CD4-positive, CD25-positive, alpha-beta regulatory T cell (primary cell): ENCODE measurements at places on chromosomes 6 and 20. TPM values are rescaled to one million over a fixed set of nuclear protein-coding genes. Genes with fewer than 3 reads are reported as not detected.
A peak's percentile ranks its signal among the peaks of the same experiment; 100 is the strongest.

- no peak for DNase-seq
These were observed 626 bp upstream of the CDK5RAP1 start for GRCh38 chr20:33401921-33402369.

The CPXM1 gene
- polyA plus RNA-seq, result not detected

DNA sequence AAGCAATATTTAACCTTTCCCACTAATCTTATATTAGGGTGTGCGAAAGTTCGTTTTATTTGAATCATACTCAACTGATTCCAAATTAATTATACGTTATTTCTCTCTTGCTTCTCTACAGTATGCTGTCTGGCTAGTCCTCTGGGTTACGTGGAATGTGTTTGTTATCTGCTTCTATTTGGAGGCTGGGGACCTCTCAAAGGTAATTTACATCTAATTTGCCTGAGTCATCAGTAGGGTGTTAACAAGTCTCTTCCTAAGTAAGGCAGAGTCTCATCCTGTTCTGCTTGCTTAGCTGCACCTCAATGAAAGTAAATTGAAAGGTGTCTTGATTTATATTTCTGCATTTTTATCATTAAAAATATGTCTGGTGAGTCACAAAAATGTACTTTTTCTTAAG lies 551.5 kb downstream of the NKAIN2 start:
- no peak for DNase-seq

DNA sequence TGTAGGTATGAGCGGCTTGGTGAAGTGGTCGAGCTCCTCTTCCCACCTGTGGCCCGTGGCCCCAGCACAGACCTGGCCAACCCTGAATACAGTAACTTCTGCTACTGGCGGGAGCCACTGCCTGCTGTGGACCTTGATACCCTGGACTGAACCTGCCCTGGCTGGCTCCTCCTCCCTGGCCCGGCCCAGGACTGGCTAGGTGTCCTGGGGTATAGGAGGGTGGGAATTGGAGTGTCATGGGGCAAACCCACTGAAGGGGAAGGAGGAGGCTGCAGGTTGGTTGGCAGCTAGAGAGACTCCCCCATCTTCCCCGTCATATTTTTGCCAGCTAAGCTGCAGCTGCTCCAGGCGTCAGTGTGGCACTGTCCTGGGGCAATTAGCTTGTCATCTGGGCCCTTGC lies 7.9 kb downstream of the EMILIN3 start:
- no peak for DNase-seq

The CDC5L gene
- polyA plus RNA-seq, result 16.5 TPM

DNA sequence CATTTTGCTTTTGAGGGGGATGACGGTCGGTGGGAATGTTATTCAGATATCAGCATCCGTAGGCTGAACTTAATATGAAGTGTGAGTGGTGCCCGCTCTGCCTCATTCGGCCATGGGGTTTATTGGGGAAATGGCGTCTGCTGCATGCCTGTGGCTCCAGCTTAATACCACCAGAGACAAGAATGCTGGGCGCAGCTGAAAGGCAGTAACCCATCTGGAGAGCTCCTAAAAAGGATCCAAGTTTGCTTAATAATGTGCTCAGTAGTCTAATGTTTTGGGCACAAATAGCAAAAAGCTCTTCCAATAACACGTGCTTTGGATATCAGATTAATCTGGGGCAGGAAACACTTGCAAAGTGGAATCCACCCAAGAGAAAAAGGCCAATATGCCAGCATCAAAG lies 273.0 kb upstream of the TAB2 start:
- no peak for DNase-seq

DNA sequence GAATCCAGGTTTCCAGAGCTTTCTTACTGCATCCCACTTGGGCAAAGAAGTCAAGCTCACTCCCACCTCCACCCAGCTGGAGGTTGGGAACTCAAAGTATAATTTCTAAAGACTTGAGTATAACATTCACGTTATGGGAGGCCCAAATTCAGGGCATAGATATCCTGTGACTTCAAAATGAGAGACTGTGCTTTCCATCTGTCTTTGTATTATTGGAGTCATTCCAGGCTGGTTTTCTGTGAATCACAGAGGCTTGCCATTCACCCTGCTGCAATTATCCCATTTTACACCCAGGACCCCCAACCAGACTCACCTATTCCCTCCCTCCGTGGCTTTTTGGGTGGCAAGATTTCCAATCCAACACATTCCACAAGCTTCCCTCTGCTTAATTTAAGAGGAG lies 19.3 kb upstream of the SRC start:
- no peak for DNase-seq

The HEY2 gene
- polyA plus RNA-seq, result 0.39 TPM

DNA sequence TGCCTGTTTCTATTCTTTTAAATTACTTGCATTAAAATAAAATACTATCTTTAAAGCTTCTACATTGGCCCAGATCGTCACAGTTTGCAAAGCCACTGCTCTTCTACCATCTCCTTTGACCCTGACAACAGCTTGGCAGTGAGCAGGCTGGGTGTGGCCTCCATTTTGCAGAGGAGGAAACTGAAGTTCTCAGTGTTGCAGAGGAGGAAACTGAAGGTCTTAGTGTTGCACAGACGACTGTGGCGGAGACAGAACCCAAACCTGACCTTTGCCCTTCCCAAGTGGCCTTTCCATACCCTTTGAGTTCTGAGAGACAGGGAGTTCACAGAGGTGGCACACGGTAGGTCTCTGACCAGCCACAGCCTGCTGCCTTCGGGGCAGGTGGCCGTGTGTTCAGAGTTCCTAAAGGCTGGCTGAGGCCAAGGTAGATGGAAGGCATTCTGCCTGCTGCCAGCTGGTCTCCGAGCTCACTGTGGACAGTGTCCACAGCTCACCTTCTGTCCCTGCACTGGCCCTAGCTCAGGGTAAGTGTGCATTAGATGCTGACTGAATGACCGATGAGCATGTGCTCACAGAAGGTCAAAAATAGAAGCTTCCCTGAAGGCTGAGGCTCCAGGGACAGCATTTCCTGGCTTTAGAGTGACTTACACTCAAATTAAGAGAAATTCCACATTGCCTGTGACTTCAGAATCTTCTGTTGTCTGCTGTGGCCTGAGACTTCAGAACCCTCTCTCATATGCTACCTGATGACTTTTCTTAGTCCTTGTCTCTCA lies 113.5 kb upstream of the SLC24A3 start:
- DNase-seq, result no peak

The PAX1 gene
- polyA plus RNA-seq, result not detected

The SPTLC3 gene
- polyA plus RNA-seq, result not detected

The MRS2 gene
- 16.9 TPM for polyA plus RNA-seq

The RAET1L gene
- not detected for polyA plus RNA-seq

The C20orf202 gene
- not detected for polyA plus RNA-seq

DNA sequence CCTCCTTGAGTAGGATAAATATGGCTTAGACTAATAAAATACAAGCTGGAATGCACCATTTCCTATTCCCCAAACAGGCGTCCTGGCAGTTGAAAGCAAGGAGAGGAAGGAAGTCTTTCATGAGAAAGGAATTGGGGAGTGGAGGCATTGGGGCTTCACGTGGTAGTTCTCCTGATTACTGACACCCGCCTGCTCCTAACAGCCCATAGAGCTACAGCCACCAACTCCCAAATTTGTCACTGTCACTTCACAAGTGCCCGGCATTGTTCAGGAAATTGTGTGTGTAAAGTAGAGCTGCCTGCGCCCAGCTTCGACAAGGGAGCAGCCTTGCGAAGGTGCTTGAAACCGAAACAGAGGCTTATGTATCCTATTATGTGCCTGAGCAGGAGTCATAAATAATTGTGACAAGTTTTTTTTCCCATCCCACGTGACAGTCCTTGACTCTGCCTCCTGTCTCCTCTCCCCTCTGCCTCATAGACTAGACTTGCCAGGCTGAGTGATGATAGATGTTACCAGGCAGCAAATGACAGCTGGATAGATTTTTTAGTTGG lies 301.7 kb upstream of the ZFP64 start:
- DNase-seq, result no peak

The MUCL3 gene
- polyA plus RNA-seq, result not detected

DNA sequence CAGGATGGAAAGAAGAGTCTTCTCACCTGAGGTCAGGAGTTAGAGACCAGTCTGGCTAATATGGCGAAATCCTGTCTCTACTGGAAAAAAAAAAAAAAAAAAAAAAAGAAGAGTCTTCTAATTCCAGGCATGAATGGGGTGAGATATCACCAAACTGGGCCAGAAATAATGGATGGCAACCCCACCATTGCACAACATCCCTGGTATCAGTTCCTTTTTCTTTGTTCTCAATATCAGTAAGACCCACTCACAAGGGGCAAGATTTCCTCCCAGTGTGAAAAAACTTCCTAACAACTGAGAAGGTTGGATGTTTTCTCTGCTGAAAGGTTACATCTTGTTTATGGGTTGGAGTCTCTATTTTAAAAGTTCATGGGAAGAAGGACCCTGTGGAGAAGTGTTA lies 23.6 kb upstream of the NR2E1 start:
- no peak for DNase-seq

- no peak for DNase-seq
These were observed 138.0 kb upstream of the MCHR2 start for GRCh38 chr6:100132005-100132404.

GRCh38 chr6:160319246-160319645 lies 28.9 kb upstream of the SLC22A3 start:
- DNase-seq, result no peak

- DNase-seq, result peak; percentile 16
These were observed 518 bp downstream of the PEX6 start for GRCh38 chr6:42978487-42978838.

The FGD2 gene
- polyA plus RNA-seq, result 0.43 TPM

- DNase-seq, result no peak
These were observed 162.1 kb upstream of the RAB32 start for GRCh38 chr6:146381486-146381885.

The HLA-DRB1 gene
- polyA plus RNA-seq, result 287 TPM

The DCDC2 gene
- polyA plus RNA-seq, result not detected

- no peak for DNase-seq
These were observed 1289.3 kb downstream of the HACE1 start for GRCh38 chr6:103570431-103570830.
